ENCODE measurements at places on chromosomes 6 and 20.

DNA sequence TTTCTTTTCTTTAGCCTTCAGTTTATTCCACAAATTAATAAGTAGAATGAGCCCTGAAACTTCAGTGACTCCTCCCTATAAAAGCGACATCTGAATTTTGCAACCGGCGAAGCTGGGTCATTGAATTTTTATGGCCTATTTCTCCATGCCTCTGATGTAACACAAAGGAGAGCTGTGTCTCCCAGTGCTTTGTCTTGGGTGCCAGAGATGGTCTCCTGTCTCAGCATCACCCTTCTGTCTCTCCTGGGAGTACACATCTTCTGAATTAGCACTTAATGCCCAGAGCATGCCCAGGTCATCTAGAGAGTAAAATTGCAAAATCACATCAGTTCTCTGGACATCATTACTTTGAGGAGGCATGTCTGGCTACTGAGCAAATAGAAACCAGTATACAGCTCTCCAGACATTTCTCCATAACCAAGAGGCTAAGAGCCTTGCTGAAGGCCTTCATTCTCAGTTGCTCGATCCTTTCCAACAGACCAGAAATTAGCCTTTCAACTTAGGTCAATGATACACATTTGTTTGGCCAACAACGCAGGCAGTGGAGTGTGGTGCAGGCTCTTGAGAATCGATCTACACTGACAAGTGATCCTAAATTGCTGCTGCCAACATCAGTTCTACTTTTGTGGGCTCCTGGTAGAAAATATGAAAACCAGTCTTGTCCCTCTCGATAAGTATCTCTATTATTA is 176.0 kb upstream of the FOXQ1 start:
- no peak for DNase-seq

GRCh38 chr6:5634525-5634924 is 372.2 kb downstream of the NRN1 start:
- DNase-seq: no peak

DNA sequence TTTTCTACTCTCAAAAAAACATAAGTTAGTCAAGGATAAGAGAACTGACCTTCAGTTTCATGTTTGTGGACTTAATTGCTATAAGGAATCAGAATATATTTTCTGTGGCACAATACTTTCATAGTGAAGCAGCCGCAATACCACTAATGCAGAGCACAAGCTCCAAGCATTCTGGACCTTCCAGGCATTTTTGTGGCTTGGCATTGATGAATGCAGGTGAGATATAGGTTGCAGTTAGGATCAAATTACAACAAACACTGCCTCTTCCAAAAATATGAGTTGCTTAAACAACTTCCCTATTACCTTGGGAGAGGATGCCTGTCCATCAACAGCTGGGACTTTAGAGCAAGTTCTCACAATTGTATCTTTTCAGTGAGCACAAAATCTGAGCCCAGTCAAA is 162.8 kb upstream of the RSPO3 start:
- DNase-seq: no peak

- DNase-seq: no peak
Observed at GRCh38 chr6:83313882-83314281, 117.0 kb downstream of the ME1 start.

DNA sequence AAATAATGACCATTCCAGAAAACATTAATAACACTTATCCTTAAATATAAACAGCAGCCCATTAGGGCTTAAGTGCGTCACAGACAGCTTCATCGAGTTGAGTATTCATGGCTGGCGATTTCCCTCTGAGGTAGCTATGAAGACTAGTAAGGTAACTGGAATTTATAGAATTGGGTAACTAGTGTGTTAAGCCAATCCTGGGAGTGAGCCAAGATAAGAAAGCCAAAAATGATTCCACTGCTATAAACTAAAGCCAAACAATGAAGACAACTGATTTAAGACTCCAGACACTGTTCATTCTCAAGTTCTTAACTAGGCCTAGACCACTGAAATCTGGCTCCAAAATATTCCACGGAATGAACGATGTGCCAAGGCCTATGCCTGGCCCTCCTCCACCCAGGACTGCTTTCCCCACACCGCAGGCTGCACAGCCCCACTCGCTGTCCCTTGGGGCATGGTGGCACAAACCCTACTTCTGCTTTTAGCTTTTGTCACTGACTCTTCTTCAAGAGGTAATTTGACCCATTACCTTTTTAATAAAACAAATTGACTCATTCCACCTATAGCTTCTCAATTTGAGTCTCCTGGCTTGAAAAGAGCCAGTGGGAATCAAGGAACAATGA is 66.0 kb downstream of the BLOC1S5 start:
- no peak for DNase-seq

DNA sequence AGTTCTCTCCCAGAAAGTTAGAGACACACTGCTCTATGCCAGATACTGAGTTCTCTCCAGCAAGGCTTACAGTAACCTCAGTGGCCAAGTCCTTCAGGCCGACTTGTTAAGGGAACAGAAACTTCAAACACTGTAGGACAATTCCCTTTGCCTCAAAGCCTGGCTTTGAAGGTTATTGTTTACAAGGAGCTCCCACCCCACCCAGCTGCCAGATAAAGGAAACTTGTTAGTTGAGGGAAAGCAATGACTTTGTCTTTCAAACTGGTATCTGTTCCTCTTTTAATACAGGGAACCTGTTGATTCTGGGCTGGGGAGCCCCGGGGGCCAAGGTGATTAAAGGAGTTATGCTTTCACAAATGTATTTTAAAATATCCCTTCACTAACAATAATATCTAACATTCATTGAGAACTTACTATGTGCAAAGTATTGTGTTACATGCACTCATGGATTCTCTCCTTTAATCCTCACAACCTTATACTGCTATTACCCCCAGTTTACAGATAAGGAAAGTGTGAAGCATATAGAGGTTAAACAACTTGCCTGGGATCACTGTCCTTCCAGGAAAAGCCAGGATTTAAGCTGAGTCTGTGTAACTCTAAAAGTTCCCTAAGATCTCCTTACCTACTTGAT is 27.6 kb upstream of the CDKN1A start:
- no peak for DNase-seq
